ENCODE measurements at places on chromosomes 7 and 10. TPM values are rescaled to one million over a fixed set of nuclear protein-coding genes. Genes with fewer than 3 reads are reported as not detected.
A peak's percentile ranks its signal among the peaks of the same experiment; 100 is the strongest.

DNA sequence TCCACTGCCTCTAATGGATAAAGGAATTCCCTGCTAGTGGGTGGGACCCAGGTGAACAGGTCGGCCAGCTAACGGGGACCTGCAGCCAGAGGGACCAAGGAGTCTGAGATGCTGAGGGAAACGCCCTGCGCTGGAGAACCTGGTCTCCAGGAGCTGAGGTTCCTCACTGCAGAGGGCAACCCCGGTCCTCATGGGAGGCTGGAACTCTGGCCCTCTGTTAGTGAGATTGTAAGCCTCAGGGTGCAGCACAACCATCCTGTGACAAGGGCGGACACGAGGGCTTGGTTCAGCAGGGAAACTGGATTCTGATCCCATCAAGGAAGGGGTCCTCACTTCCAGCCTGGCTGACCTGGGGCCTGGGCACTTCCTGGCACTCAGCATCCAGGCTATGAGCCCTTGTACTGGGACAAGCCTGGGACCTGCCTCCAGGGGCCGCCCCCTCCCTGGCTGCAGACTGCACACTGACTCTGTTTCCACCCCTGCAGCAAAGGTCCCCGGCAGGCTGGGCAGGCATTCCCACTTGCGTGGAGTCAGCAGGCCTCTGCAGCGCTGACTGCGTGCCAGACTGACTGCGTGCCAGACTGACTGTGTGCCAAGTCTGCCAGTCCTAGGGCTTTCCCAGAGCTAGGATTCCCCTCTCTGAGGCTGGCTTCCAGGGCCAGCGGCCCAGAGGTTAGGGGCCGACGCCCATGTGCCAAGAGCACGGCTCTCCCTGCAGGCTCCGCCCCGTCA lies 143.2 kb downstream of the MAPK8 start:
- H3K27me3 ChIP-seq = no peaks in the 10 kb centered on the region
- no peak overlapping the region for H3K27ac ChIP-seq
- peak overlapping the region; percentile 23 for H3K4me3 ChIP-seq
- DNase-seq = no peak

The PPP1R9A gene
- 47.0 TPM for total RNA-seq

DNA sequence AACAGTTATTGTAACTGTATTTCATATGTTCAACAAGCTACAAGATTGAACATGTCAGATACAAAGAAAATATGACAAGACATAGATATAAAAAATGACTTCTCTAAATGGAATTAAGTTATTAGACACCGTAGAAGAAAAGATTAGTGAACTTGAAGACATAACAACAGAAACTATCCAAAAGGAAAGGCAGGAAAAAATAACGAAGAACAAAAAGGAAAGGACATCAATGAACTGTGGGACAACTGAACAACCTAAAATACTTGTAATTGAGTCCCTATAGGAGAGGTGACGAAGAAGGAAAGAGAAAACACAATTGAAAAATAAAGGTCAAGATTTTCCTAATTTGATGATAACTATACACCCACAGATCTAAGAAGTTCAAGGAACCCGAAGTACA lies 32.3 kb downstream of the UPF2 start:
- no peaks in the 10 kb centered on the region for H3K36me3 ChIP-seq
- no peaks in the 10 kb centered on the region for H3K4me1 ChIP-seq
- H3K4me3 ChIP-seq = no peak overlapping the region
- no peak overlapping the region for H3K27ac ChIP-seq
- DNase-seq = no peak

The GPR37 gene
- 65.4 TPM for total RNA-seq

GRCh38 chr10:63262430-63263073 lies 129.4 kb downstream of the NRBF2 start:
- DNase-seq = no peak
- H3K4me3 ChIP-seq = no peak overlapping the region
- peaks cover 36% of the 10 kb centered on the region for H3K4me1 ChIP-seq
- H3K27ac ChIP-seq = peak overlapping the region; percentile 0
- H3K27me3 ChIP-seq = no peaks in the 10 kb centered on the region

- H3K27ac ChIP-seq = no peak overlapping the region
- H3K36me3 ChIP-seq = no peaks in the 10 kb centered on the region
- H3K27me3 ChIP-seq = no peaks in the 10 kb centered on the region
- H3K4me1 ChIP-seq = no peaks in the 10 kb centered on the region
These were observed 49.6 kb upstream of the UBN2 start for GRCh38 chr7:139181404-139181803.

- H3K27me3 ChIP-seq = no peaks in the 10 kb centered on the region
- H3K4me3 ChIP-seq = no peak overlapping the region
- DNase-seq = no peak
- no peaks in the 10 kb centered on the region for H3K36me3 ChIP-seq
These were observed 141.9 kb downstream of the RPS24 start for GRCh38 chr10:78175444-78176015.

DNA sequence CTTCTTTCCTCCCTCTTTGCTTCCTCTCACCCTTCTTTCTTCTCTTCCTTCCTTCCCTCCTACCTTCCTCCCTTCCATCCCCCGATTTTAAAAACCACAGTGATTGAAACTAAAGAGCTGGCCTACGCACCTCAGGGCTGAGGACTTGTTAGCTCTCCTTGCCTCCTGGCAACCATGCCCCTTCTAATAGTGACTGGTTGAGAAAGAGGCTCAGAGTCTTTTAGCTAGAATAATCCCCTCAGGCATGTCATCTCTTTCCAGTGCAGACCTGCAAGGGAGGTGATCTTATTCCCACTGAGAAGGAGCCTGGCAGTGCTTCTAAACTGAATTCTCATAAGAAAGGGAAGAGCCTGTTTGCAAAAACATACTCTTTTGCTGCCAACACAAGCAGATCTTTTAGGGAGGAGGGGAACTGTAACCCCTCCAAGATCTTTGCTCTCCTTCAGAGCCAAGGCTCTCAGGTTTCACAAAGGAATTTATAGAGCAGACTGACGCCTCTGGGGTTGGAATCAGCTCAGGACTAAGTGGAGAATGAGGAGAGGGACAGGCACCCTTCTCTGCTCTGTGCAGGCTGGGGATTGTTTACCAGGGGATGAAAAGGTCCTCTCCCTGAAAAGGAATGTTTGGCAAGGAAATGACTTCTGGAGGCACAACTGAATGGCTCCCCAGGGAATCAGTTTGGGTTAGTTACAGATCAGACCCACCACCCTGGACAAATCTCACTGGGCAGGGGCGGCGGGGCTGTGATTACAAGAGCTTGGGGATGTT lies 9.4 kb upstream of the ANKRD1 start:
- H3K27me3 ChIP-seq = no peaks in the 10 kb centered on the region
- DNase-seq = peak; percentile 41
- H3K4me3 ChIP-seq = no peak overlapping the region
- no peaks in the 10 kb centered on the region for H3K36me3 ChIP-seq

The DPP6 gene
- 52.8 TPM for total RNA-seq

GRCh38 chr7:1752771-1753563 lies 82.9 kb downstream of the ELFN1 start:
- DNase-seq = no peak
- H3K27ac ChIP-seq = no peak overlapping the region
- no peak overlapping the region for H3K4me3 ChIP-seq
- H3K27me3 ChIP-seq = no peaks in the 10 kb centered on the region

The LRRD1 gene
- 7.7 TPM for total RNA-seq

The TDRD1 gene
- total RNA-seq = 25.7 TPM

The EPHB6 gene
- 52.0 TPM for total RNA-seq

- H3K4me3 ChIP-seq = no peak overlapping the region
- no peaks in the 10 kb centered on the region for H3K27me3 ChIP-seq
- H3K4me1 ChIP-seq = no peaks in the 10 kb centered on the region
- no peak overlapping the region for H3K27ac ChIP-seq
- DNase-seq = no peak
- no peaks in the 10 kb centered on the region for H3K36me3 ChIP-seq
These were observed 104.0 kb downstream of the MAD1L1 start for GRCh38 chr7:2128601-2129322.

The NPFFR1 gene
- 2.8 TPM for total RNA-seq
